Cardiac muscle cell (in vitro differentiated cells and primary cell): ENCODE measurements at places on chromosomes 4 and X.

DNA sequence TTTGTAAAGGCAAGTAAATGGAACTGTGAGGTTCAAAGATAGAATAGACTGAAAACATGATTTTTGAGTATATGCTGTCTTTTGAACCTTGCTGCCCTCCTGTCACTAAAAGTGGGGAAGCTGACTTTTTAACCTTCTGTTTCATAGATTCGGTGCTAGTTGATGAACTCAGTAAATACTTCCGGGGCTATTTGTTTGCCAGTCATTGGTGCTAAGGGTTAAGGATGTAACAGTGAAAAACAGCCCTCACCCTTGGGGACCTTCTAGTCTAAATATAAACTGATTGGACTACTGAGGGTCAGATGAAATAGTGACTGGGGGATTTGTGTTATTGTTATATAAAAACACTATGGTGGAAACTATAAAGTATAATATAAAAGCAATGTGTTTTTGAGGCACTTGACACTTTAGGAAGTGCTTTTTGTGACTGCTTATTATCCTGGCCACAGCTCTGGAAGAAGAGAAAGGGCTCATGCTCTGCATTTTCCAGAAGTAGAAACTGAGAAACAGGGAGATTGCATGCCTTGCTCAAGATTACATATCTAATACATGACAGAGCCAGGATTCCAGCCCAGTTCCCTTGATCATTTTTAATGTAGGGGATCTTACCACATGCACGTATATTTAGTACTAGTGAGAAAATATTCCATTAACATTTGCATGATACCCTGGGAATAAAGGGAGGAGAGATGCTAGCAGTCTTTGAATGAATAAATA, 3.9 kb downstream of the BST1 start:
- no peak for DNase-seq

- peak; percentile 66 for DNase-seq
Observed at GRCh38 chrX:110847334-110847733, 51.7 kb upstream of the CHRDL1 start.

- peak; percentile 8 for DNase-seq
Observed at GRCh38 chr4:137896221-137896737, 345.9 kb downstream of the SLC7A11 start.

GRCh38 chrX:16319929-16320328, 152.6 kb downstream of the MAGEB17 start:
- DNase-seq, result no peak
